ENCODE measurements at places on chromosomes 2 and 18.

DNA sequence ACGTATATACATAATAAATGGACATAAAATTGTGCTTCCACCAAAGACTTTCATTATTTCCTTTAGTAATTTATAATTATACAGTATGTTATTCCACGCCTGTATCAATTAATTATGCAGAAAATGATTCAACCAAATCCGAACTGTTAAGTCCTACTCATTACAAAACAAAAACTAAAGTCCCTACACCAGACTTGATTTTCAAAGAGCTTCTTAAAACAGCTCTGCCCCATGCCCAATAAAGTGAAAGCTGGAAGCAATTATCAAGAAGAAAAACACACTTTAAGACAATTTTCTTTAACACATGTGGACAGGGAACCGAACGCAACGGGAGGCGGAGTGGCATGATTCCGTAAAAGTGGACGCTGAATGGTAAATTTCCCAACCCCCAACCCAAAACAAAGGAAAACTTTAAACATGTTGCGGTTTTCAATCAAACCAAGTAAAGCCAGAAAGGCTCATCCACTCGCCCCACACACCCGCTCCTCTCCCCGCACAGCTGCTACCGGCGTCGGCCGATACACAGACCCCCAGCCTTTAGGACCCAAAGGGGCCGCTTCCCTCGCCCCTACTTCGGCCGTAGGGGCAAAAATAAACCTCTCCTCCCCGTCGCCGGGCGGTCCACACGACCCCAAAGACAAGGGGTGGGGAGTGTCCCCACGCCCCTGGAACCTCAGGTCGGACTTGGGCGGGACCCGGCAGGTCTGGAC is 705 bp downstream of the YES1 start:
- DNase-seq = no peak

DNA sequence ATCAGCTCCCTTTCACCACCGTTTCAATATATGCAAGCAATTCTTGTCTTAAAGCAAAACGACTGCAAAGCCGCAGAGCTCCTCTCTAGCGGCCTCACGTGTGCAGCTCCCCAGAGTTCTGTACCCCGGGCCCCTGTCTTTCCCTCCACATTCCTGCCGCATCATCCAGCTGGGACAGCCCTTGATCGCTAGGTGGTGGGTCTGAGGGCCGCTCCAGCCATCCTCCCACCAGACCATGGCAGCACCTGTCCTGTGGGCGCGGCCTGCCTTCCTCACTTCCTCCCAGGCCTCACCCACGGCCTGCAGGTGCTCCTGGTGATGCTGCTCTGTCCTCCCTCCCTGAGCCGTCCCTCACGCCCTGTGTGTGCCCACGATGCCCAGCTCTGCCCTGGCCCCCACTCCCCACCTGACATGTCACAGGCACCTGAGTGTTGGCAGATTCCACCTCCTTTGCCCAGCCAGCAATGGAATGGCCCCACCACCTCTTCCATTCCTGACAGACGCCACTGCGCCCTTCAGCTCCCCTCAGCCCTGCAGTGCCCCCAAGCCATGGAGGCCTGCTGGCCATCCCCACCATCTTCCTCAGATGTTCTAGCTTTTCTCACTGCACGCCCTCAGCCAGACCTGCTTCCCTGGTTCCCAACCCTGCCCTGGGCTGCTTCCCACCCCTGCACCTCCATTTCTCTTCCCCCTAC is 15.3 kb upstream of the ALLC start:
- DNase-seq = no peak

DNA sequence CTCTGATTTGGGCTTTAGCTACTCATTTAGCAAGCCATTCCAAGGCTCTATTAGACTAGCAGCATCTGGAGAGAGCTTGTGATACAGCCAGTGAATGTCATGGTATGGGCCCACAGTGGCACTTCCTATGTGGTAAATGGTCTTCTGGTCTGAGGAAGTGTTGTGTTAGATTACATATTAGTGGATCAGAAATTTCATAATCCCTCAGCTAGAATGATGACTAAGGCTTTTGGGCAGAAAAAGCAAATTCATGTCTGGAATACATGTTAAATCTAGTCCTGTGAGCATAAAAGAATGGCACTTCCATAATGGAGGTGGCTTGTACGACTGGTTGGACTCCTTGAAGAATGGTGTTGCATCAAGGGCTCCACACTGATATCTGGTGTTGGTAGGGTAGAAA is 436.8 kb upstream of the CWC22 start:
- no peak for DNase-seq

- DNase-seq = no peak
Observed at GRCh38 chr2:224666951-224667553, 49.1 kb downstream of the CCDC195 start.

GRCh38 chr18:54296062-54296461 is 26.7 kb downstream of the POLI start:
- DNase-seq = no peak

- no peak for DNase-seq
Observed at GRCh38 chr2:221005338-221005737, 566.8 kb downstream of the EPHA4 start.

- DNase-seq = no peak
Observed at GRCh38 chr2:26767894-26768487, 3.9 kb downstream of the SLC35F6 start.

- DNase-seq = no peak
Observed at GRCh38 chr2:64111426-64111825, 32.8 kb downstream of the PELI1 start.

GRCh38 chr18:35328868-35329267 is 15.4 kb downstream of the ZNF24 start:
- DNase-seq = no peak

- DNase-seq = no peak
Observed at GRCh38 chr2:182240862-182241371, 185.9 kb downstream of the PDE1A start.

- DNase-seq = no peak
Observed at GRCh38 chr2:65026154-65026553, 30.1 kb upstream of the CEP68 start.

DNA sequence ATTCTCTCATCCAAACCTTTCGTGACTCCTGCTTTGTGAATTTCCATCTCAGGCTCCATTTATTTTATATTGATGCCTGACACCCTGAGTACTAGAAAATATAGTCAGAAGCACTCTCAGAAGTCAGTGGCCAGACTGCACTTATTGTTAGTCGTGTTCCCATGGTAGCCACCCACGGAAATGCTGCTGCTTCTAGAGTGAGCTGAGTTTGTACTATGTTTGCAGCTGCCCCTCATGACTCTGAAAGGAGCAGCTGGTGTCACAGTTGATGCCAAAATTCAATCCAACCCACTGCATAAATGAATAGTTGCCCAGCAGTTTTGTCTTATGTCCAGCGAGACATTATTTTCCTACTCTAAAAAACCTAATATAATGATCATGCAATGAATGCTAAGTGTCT is 265.2 kb upstream of the SPHKAP start:
- no peak for DNase-seq

GRCh38 chr2:143758629-143759330 is 629.6 kb downstream of the ARHGAP15 start:
- no peak for DNase-seq

DNA sequence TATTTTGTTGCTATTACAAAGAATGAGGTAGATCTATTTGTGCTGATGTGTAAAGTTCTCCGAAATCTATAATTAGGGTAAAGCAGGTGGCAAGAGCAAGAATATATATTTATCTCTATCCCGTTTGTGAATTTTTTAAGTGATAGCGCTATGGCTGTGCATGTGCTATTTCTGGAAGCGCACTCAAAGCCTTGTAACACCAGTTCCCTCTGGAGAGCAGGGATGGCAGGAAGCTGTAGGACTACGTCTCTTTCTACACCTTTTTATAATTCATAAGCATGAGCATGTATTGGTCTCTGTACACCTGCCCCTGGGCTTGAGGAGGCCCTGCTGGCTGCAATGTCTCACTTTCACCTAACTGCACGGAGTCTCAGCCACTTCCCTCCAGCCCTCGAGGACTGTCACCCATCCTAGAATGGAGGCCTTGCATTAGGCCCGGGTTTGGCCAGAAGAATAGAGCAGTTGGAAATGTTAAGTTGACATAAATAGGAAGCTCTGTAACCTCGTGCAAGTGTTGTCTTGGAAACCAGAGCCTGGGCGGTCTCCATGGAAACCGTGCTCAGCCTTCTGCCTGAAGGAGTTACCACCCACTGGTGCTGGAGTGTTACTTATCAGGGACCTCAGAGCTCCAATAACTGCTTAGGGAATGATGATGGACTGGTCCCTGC is 20.9 kb downstream of the ITM2C start:
- no peak for DNase-seq

- DNase-seq = no peak
Observed at GRCh38 chr2:174971868-174972781, 33.1 kb downstream of the CHN1 start.

DNA sequence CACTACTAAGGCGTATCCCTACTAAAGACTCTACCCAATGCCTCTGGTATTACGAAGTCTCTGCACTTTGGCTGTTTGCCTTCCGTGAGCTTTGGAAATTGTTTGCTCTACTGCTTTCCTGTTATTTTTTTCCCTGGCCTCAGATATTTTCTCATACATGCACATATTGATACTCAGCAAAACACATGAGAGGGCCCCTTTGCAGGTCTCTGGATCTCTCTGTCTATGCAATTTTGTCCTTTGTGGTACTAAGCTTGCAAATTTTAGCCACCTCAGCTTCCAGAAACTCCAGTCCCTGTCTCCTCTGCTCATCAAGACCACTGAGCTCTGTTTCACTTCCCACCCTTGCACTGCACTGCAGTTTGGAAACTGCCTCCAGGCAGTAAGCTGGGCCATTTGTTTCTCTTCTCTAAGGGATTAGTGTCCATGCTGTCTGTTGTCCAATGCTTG is 46.6 kb downstream of the TAF1B start:
- DNase-seq = no peak

- DNase-seq = no peak
Observed at GRCh38 chr2:145751629-145752028, 1231.7 kb upstream of the ZEB2 start.

GRCh38 chr2:147223119-147223518 is 621.7 kb upstream of the ACVR2A start:
- DNase-seq = no peak

DNA sequence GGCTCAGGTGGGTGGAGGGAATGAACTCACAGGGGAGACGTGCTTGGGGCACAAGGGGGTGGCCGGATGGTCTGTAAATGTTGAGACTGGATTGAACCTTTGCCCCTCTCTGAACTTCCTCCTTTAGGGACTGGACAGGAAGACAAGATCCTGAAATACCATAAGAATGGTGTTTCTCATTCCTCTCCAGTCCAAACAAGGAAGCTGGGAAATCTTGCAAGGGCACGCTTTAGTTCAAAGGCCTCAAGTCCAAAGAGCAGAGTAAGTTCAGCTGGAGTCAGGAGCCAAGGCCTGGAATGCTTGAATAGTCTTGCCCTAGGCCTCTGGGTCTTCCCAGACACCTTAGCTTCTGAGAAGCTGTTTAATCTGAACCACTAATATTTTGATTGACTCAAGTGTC is 52.4 kb upstream of the SIX3 start:
- DNase-seq = no peak

GRCh38 chr18:11136241-11136640 is 13.1 kb downstream of the PIEZO2 start:
- no peak for DNase-seq

DNA sequence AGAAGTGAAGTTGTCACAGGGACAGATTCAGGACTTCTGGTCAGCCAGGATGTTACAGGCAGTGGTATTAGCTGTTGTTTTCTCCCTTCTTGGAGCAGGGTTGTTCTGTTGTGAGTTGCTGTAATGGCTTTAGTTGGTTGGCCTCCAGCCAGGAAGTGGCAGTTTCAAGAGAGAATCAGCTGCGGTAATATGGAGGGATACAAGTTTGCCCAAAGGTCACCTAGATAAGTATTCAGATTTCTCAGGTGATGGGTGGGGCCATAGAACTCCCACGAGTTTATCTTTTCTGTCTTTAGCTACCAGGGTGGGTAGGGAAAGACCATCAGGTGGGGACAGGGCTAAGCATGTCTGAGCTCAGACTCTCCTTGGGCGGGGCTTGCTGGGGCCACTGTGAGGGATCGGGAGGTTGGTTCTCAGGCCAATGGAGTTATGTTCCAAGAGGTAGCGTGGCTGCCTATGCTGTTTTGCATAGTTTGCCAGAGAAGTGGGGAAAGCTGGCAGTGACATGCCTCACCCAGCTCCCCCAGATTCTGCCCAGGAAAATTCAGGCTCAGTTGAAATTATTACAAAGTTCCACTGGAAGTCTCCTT is 640.4 kb upstream of the CHAC2 start:
- DNase-seq = no peak

DNA sequence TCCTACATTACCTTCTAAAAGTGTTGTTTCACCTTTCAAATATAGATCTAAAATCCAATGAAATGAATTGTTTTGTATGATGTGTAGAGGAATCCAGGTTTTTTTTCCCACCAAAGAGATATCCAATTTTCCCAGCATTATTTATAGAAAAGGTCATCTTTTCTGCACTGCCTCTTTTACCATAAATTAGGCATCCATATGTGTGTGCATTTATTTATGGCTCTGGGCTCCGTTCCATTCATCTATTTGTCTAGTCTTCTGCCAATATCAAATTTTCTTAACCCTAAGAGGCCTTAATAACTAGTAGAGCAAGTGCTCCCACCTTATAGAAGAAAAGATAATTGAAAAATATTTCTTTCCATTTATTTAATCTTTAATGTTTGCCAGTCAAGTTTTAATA is 88.3 kb downstream of the ATAD2B start:
- DNase-seq = no peak

GRCh38 chr2:160246356-160246755 is 46.3 kb upstream of the ITGB6 start:
- no peak for DNase-seq

- no peak for DNase-seq
Observed at GRCh38 chr2:101251844-101252407, 760 bp upstream of the CNOT11 start.

GRCh38 chr18:14747513-14748474 is at the start of gene ANKRD30B:
Gene ANKRD30B, plus strand, starts transcription at chr18:14748172. Its CDS starts 248 bp downstream, at chr18:14748420.
- DNase-seq = no peak

DNA sequence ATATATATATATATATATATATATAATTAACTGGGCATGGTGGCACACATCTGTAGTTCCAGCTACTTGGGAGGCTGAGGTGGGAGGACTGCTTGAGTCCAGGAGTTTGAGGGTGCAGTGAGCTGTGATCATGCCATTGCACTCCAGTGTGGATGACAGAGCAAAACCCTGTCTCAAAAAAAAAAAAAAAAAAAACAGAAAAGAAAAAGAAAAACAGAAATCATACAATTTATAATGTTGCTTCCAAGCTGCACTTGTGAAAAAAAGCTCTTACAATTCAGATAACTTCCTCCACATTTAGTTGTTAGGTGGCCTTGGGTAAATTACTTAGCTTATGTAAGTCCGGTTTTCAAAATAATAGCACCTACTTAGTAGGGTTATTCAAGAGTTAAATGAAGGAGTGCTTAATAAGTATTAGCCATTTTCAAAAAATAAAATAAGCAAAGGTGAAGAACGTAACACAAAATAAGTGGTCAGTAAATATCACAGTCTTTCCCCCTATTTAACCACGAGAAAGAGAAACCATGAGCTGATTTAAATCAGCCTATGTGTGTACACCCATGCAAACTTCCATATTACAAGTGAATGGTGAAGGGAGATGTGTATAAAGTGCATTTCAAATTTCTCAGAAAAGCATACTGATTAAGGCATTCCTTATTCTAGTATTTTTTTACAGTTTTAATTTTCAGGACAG is 2.3 kb downstream of the WIPF1 start:
- no peak for DNase-seq

Data from activated T-cell treated with anti-CD3 and anti-CD28 coated beads for 1 hour (primary cell).